Mesenteric fat pad (tissue), 1 donor: ENCODE measurements at places on chromosomes 5 and 9. TPM values are rescaled to one million over a fixed set of nuclear protein-coding genes. Genes with fewer than 3 reads are reported as not detected.
A peak's percentile ranks its signal among the peaks of the same experiment; 100 is the strongest.

GRCh38 chr9:38026021-38026809 is 42.8 kb downstream of the SHB start:
- DNase-seq, result no peak

C5orf34 gene
- total RNA-seq, result 1.2 TPM

WNK2 gene
- total RNA-seq, result 1.1 TPM

OBP2B gene
- total RNA-seq, result not detected

GRCh38 chr5:125798307-125798706 is 624.9 kb upstream of the GRAMD2B start:
- DNase-seq, result no peak

- DNase-seq, result no peak
These were observed 55.8 kb downstream of the SLC22A5 start for GRCh38 chr5:132425009-132425937.

ACTL7A gene
- not detected for total RNA-seq

GRCh38 chr5:122972877-122973276 is 63.6 kb downstream of the PPIC start:
- no peak for DNase-seq

- DNase-seq, result peak; percentile 92
These were observed 424 bp downstream of the HNRNPA0 start for GRCh38 chr5:137753691-137754187.

- no peak for DNase-seq
These were observed 212.3 kb downstream of the ICE1 start for GRCh38 chr5:5634817-5635216.

- no peak for DNase-seq
These were observed 41.8 kb downstream of the NUP214 start for GRCh38 chr9:131167146-131167692.

GRCh38 chr9:95107001-95107749 is 210.3 kb downstream of the FANCC start:
- peak; percentile 62 for DNase-seq

DNA sequence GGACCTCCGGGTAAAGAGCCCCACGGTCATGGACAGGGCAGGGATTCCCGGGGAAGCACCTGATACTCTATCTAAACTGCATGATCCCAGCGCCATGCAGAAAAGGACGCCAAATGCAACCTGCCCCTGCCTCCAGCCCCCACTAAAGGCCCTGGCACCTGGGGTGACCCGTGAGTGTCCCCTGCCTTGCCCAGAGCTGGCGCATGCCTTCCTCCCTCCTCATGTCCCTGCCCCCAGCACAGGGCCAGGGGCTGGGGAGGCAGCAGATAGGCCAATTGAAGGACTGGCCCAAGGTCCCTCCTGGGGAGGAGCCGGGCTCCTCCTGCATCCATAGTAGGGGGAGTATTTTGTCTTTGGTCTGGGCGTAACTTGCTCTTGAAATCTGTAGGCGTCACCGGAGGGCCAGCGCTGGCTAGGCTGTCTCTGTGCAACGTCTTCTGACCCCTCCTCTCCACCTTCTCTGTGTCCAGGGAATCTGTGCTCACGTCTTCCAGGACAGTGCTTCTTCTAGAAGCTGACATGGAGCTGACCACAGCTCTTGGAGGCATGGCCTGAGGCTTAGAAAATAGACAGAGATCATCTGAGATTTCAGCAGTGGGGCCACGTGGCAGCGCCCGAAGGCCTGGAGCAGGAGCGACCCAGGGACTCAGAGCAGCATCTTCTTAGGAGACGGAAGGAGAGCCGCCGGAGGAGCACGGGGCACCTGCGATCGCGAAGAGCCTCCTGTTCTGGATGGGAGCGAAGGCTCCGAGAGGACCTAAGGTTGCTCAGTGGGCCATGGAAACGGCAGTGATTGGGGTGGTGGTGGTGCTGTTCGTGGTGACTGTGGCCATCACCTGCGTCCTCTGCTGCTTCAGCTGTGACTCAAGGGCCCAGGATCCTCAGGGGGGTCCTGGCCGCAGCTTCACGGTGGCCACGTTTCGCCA is 660 bp downstream of the SPAAR start:
- no peak for DNase-seq

DNA sequence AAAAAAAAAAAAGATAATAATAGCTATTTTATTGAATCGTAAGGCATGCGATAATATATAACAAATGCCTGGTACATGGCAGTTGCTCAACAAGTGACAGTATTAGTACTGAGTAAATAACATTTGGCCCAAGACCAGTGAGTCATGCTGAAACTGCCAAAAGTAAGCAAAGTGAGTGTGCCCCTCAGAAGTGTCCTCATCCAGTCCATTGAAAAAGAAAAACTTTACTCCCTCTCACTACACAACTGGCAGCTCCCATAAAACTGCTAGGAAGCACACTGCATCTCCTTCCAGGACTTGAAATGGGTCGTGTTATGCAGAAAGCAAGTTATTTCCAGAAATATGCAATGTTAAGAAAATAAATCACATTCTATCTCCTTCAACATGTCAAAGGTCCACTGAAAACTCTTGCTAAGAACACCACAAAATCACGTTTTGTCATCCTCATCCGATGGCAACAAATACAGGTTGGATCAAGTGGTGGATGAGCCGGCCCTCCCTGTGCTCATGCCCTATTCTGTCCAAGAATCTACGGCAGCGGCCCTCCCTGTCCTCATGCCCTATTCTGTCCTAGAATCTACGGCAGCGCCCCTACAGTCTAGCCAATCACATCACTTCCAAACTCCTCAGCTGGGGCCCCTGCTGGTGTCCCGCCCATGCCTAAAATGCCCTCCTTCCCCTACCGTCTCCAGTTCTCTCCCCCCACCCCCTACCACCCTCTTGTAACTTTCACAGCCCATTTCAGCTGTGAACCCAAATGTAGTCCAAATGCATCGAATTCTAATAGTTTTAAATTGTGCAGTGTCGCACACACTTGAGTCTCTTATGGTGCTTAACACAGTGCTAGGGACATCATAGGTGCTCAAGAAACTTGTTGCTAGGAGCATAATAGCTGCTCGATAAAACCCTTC is 12.5 kb downstream of the PTCH1 start:
- DNase-seq, result no peak

DNA sequence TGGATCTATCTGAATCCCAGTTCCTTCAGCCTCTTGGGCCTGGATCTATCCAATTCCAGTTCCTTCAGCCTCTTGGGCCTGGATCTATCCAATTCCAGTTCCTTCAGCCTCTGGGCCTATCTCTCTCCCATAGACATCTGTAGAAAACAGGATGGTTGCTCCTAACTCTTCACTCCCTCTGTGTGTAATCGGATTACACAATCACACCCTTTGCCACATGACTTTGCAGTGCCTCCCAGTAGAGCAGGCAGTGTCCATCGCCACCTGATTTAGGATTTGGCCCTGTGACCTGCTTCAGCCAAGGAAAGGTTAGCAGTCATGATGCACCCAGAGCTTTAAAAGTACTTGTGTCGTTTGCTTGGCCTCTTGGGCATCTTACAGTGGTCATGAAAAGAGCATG is 56.7 kb downstream of the LHX2 start:
- no peak for DNase-seq

DRD1 gene
- 1.1 TPM for total RNA-seq

GRCh38 chr9:86684148-86684547 is 263.2 kb downstream of the GAS1 start:
- no peak for DNase-seq

DNA sequence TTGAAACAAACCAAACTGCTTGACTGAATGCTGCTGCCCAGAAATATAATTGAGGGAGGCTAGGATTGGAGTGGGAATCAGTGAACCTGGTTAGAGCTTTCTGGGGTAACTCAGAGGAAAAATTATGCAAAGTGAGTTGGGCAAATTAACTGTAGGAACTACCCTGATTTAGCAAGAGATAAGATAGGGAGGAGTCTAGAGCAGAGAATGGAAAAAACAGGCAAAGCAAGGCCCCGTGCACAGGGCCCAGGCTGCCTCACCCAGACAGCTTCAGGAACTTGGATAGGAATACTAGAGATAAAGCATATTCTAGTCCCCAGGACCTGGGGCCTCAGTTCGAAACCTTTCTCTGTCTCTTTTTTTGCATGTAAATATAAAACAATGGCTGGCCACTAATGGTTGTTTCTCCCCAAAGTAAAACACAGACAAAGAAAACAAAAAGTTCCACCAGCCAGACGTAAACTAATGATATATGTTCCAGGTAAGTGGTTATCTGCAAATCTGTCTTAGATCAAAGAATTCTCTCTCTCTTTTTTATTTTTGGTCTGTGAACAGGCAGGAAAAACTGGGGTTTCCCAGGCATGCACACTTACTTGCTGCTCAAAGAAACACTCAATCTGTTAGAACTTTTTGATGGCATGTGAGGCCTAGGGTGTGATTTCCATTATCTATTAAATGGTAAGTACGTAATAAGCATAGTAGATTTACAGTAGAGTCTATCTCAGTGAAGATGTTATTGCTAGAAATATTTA is 168.1 kb upstream of the MAP3K1 start:
- no peak for DNase-seq

- no peak for DNase-seq
These were observed 82.1 kb downstream of the MAMDC2 start for GRCh38 chr9:70125621-70126263.

CCNJL gene
- 0.80 TPM for total RNA-seq

GPR151 gene
- total RNA-seq, result not detected

RGP1 gene
- 25.0 TPM for total RNA-seq

GRCh38 chr9:111743275-111743674 is 51.5 kb downstream of the SHOC1 start:
- no peak for DNase-seq

GRCh38 chr5:59791617-59792016 is 101.9 kb downstream of the PDE4D start:
- no peak for DNase-seq

NR4A3 gene
- total RNA-seq, result 124 TPM

- DNase-seq, result no peak
These were observed 301.8 kb upstream of the PRR16 start for GRCh38 chr5:120162321-120162720.

ZFP2 gene
- total RNA-seq, result 1.3 TPM

GRCh38 chr5:154358516-154359220 is 87.1 kb upstream of the SAP30L start:
- DNase-seq, result no peak

- DNase-seq, result no peak
These were observed 9.6 kb downstream of the LRRC8A start for GRCh38 chr9:128891321-128892220.

GRXCR2 gene
- not detected for total RNA-seq

- DNase-seq, result no peak
These were observed at the start of gene GPX8 for GRCh38 chr5:55159763-55160492. GPX8 (plus strand) TSS chr5:55160171; CDS start chr5:55160193, 22 bp downstream.
